ENCODE measurements at places on chromosomes 16 and 17. TPM values are rescaled to one million over a fixed set of nuclear protein-coding genes. Genes with fewer than 3 reads are reported as not detected.

CTRL gene
- 0.43 TPM for total RNA-seq

DPH1 gene
- 125 TPM for total RNA-seq

ZG16 gene
- total RNA-seq: 0.21 TPM

BRIP1 gene
- total RNA-seq: not detected

TRPV2 gene
- 26.1 TPM for total RNA-seq

PLA2G10 gene
- not detected for total RNA-seq

SOCS3 gene
- 620 TPM for total RNA-seq

CRYM gene
- not detected for total RNA-seq

CLEC19A gene
- not detected for total RNA-seq

FBXO39 gene
- not detected for total RNA-seq

CDRT15L2 gene
- total RNA-seq: not detected

CHAD gene
- total RNA-seq: not detected

TMEM235 gene
- total RNA-seq: not detected

CX3CL1 gene
- total RNA-seq: 251 TPM

DNA sequence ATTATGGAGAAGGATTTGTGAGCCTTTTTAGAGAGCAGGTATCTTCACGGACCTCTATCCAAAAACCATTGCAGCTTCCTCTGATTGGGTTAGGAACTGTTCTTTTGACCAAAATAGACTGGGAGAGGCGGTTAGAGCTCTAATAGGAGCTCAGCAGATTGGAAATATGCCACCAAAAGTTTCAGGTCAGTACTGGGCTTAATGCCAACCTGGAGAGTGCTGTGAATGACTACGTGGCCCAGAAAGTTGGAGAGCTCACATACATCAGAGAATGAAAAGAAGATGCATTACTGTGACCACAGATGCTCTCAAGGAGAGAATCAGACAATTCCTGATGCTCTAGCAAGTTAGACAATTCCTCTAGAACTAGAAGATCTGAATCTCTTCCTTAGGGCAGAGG, 86.5 kb downstream of the ABCA8 start:
- H3K36me3 ChIP-seq: no peaks in the 10 kb centered on the region
- no peak overlapping the region for H3K4me3 ChIP-seq
- no peaks in the 10 kb centered on the region for H3K4me1 ChIP-seq
- DNase-seq: no peak
- no peak overlapping the region for H3K27ac ChIP-seq
- no peaks in the 10 kb centered on the region for H3K27me3 ChIP-seq

- DNase-seq: no peak
- H3K4me1 ChIP-seq: no peaks in the 10 kb centered on the region
- no peak overlapping the region for H3K4me3 ChIP-seq
- H3K27ac ChIP-seq: no peak overlapping the region
Measured at GRCh38 chr16:508884-509736, 18.4 kb upstream of the CAPN15 start.

- H3K36me3 ChIP-seq: no peaks in the 10 kb centered on the region
- no peak overlapping the region for H3K27ac ChIP-seq
- no peaks in the 10 kb centered on the region for H3K27me3 ChIP-seq
- H3K4me3 ChIP-seq: no peak overlapping the region
Measured at GRCh38 chr16:55701442-55702319, 45.9 kb downstream of the SLC6A2 start.

GRCh38 chr16:88886845-88887521, 20.5 kb upstream of the PABPN1L start:
- H3K27me3 ChIP-seq: no peaks in the 10 kb centered on the region
- H3K36me3 ChIP-seq: no peaks in the 10 kb centered on the region
- no peak overlapping the region for H3K27ac ChIP-seq
- no peak overlapping the region for H3K4me3 ChIP-seq
- H3K4me1 ChIP-seq: no peaks in the 10 kb centered on the region

- H3K27me3 ChIP-seq: no peaks in the 10 kb centered on the region
- no peak overlapping the region for H3K4me3 ChIP-seq
- DNase-seq: no peak
- no peaks in the 10 kb centered on the region for H3K36me3 ChIP-seq
Measured at GRCh38 chr17:69430488-69430887, 16.0 kb downstream of the MAP2K6 start.

DNA sequence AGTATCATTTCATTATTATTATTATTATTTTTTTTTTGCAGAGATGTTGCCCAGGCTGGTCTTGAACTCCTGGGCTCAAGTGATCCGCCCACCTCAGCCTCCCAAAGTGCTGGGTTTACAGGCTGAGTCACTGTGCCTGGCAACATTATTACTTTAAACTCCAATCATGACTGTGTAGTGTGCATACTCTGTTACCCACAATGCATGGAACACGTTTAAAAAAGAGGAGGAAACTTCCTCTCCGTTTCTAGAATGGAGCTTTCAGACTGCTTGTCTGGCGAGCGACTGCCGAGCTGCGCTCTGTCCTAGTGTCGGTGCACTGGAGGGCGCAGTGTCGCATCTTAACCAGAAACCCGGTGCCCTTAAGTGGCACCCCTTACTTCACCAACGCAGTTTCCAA, 22.1 kb upstream of the FASN start:
- no peak overlapping the region for H3K4me3 ChIP-seq
- no peaks in the 10 kb centered on the region for H3K4me1 ChIP-seq
- DNase-seq: no peak
- H3K27ac ChIP-seq: no peak overlapping the region

GRCh38 chr16:80936410-80936809, 70.3 kb downstream of the CMC2 start:
- no peak overlapping the region for H3K4me3 ChIP-seq
- no peaks in the 10 kb centered on the region for H3K27me3 ChIP-seq
- no peaks in the 10 kb centered on the region for H3K36me3 ChIP-seq
- no peak overlapping the region for H3K27ac ChIP-seq

DNA sequence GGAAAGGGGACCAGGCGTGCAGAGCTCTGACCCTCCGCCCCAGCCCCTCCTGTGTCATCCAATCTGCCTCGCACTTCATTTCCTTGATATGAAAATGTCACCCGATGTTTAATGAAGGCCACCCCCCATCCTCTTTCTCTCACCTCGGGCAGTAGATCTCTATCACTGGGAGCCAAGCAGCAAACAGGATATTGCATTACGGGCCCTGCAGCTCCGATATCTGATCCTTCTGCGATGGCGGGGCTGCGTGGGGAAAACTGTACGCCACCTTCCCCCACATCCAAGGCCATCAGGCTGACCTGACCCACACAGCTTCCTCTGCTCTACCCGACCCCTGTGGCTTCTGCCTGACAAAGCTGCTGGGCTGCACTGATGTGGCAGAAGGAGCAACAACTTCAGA, 74.9 kb downstream of the DYNLRB2 start:
- no peak for DNase-seq
- H3K27me3 ChIP-seq: no peaks in the 10 kb centered on the region
- no peaks in the 10 kb centered on the region for H3K4me1 ChIP-seq
- no peaks in the 10 kb centered on the region for H3K36me3 ChIP-seq
- H3K4me3 ChIP-seq: no peak overlapping the region

DNA sequence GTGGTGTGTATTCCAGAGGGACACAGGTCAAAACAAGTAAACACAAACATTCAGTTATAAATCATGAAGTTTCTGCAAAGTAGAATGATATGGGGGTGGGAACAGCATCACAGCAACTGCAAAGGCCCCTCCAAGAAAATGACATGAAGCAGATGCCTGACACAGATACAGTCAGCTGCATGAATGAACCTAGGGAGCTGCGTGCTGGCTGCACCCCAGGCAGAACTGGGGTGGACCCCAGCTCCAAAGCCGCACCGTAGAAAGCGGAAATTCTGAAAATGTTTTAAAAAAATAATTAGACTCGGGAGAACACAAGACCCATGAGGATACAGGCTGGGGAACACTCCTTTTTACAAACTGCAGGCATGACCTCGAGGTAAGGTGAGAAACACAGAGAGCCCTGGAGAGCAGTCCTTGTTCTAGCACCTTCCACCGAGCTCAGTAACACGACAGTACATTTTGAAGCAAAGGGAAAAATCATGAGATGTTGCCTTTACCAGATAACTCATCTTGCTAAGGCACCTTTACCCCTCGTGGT, 323.8 kb downstream of the SOX9 start:
- H3K27ac ChIP-seq: no peak overlapping the region
- H3K36me3 ChIP-seq: no peaks in the 10 kb centered on the region
- no peak for DNase-seq

DNA sequence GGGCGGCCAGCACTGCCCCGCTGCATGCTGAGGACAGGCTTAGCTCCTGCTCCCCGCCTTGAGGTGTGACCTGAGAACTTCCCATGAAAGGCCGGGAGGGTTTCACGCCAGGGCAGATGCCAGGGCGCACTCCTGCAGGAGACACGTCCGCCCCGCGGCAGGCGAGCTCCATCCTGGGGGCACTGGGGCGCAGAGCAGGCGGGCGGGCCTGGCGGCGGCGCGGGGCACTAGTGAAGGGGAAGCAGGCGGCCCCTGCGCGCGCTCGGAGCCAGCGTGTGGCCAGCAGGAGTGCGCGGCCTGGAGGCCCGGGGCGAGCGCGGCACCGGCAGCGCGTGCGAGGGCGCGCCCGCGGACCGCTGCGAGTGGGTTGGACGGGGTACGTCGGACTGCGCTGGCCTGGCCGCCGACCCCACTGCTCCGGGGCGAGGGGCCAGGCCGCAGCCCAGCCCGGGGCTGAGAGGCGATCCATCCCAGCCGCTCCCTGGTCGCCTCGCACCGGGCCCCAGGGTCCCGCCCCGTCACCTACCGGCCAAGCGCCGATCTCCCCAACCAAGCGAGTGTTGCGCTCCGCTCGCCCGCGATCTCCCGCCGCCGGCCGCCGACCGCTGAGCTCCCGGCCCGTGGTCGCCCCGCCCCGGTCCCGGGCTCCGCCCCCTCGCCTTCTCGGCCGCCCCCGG, at the start of gene MAP3K14:
TSS of gene MAP3K14 (minus strand) at position 587 of the 677 bp plus-strand sequence. CDS start 26,275 bp downstream, outside the sequence.
- DNase-seq: peak; percentile 88
- H3K27ac ChIP-seq: peak within 1 kb of the TSS; percentile 85
- H3K4me1 ChIP-seq: peaks cover 66% of the 10 kb centered on the region
- H3K36me3 ChIP-seq: no peaks in the 10 kb centered on the region
- H3K4me3 ChIP-seq: peak within 1 kb of the TSS; percentile 79

GRCh38 chr16:79750311-79750710, 149.8 kb upstream of the MAF start:
- no peaks in the 10 kb centered on the region for H3K36me3 ChIP-seq
- H3K4me3 ChIP-seq: no peak overlapping the region
- H3K27me3 ChIP-seq: no peaks in the 10 kb centered on the region
- DNase-seq: no peak
- peaks cover 10% of the 10 kb centered on the region for H3K4me1 ChIP-seq

GRCh38 chr17:40625311-40625710, 22.3 kb downstream of the SMARCE1 start:
- H3K36me3 ChIP-seq: peaks cover 21% of the 10 kb centered on the region
- DNase-seq: no peak
- H3K4me3 ChIP-seq: no peak overlapping the region
- no peak overlapping the region for H3K27ac ChIP-seq
- no peaks in the 10 kb centered on the region for H3K4me1 ChIP-seq

- H3K27ac ChIP-seq: peak overlapping the region; percentile 79
- H3K27me3 ChIP-seq: no peaks in the 10 kb centered on the region
- H3K4me3 ChIP-seq: peak overlapping the region; percentile 50
- peaks cover 21% of the 10 kb centered on the region for H3K4me1 ChIP-seq
Measured at GRCh38 chr16:67163164-67163998, 1.2 kb upstream of the HSF4 start.

GRCh38 chr16:83205896-83206295, 579.1 kb downstream of the CDH13 start:
- H3K36me3 ChIP-seq: no peaks in the 10 kb centered on the region
- no peak overlapping the region for H3K27ac ChIP-seq
- no peaks in the 10 kb centered on the region for H3K4me1 ChIP-seq
- H3K4me3 ChIP-seq: no peak overlapping the region
- no peak for DNase-seq
- H3K27me3 ChIP-seq: no peaks in the 10 kb centered on the region

DNA sequence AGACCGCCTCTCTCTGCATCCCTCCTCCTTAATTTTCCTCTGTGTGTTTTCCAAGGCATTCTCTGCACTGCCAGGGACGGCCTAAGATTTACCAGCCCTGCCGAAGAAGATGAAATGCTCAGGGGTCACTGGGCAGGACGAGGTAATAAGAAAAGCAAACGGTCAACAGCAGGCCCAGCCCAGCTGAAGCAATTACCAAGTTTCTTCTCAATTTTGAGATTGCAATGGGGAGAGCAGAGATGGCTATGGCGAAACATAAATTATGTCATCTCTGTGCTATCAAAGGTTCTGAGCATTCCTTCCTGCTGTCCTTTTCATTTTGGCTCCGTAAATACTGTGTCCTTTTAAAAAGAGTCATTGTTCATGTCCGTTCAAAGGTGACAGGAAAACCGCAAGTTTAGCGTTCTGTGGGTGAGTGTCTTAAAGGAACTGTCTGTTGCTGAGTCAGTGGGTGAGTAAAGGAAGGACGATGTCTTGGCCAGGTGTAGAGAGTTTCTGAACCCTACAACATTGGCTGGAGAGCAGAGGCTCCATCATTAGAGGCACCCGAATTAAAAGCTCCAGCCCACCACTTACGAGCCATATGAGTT, 753.9 kb upstream of the EEF2KMT start:
- H3K27me3 ChIP-seq: no peaks in the 10 kb centered on the region
- DNase-seq: no peak
- no peaks in the 10 kb centered on the region for H3K36me3 ChIP-seq
- no peaks in the 10 kb centered on the region for H3K4me1 ChIP-seq
- no peak overlapping the region for H3K27ac ChIP-seq

Data from ascending aorta (tissue), 2 donors.